ENCODE measurements at places on chromosomes 12 and 14.

- DNase-seq: no peak
These were observed at the start of gene LRTM2 for GRCh38 chr12:1820191-1820895. TSS of gene LRTM2 (plus strand) at chr12:1820565. CDS start at chr12:1828149, 7,584 bp downstream.

DNA sequence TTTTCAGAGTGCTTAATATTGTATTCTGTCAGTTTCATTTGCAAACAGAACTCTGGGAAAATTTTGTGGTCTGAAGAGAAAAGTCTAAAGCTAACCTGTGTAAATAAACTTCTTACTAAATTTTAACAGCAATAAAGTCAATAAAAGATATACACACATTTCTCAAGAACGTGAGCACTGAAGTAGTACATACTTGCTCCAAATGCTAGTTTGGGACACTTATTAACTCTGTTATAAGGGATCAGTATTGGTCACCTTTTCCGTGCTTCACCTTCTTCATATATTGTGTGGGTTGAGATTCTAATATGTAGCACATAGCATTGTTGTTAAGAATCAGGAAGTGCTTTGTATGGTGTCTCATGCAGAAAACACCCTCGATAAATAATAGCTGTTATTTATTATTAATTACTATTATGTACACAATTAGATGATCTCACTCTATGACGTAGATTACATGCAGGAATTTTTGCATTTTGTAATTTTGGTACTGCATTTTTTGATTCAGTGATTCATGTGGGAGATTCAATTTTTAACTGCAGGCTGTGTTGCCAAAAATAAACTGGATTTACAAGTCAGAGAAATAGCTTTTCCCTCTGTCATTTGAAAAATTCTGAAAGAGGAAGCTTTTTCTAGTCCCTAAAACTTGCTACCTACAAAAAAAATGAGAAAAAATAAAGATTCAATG lies 300.9 kb downstream of the ACSS3 start:
- no peak for DNase-seq

GRCh38 chr14:33897382-33897781 lies 53.5 kb downstream of the EGLN3 start:
- no peak for DNase-seq

DNA sequence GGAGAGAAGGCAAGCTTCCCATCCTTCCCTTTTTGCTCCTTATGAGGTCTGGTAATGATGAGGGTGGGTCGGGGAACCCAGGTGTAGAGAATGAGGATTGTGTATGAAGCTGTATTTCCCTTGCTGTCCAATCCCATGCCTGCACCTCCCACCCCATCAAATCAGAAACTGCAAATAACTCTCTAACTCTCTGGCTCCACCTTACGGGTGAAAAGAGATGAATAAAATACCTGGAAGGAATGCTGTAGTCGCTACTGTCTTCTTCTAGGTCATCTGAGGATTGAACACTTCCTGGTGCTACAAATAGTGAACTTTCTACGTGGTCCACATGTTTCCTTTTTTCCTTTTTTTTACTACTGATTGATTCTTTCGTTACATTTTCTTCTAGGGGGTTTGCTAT lies 38.9 kb upstream of the DICER1 start:
- DNase-seq: no peak

GRCh38 chr12:81083906-81084513 lies 6.1 kb downstream of the ACSS3 start:
- DNase-seq: no peak
